IMR-90 (cell line): ENCODE measurements at places on chromosomes 13 and 19. TPM values are rescaled to one million over a fixed set of nuclear protein-coding genes. Genes with fewer than 3 reads are reported as not detected.

- peak within 1 kb of the TSS; percentile 86 for H3K4me3 ChIP-seq
- peak; percentile 92 for DNase-seq
- peak within 1 kb of the TSS; percentile 83 for H3K27ac ChIP-seq
- peaks cover 34% of the 10 kb centered on the region for H3K36me3 ChIP-seq
- H3K4me1 ChIP-seq, result no peaks in the 10 kb centered on the region
These were observed at the start of gene ZNF528 for GRCh38 chr19:52397310-52398080. TSS of gene ZNF528 (plus strand) at chr19:52397849. CDS start at chr19:52402014, 4,165 bp downstream.

GRCh38 chr13:24985896-24986295, 110.0 kb upstream of the PABPC3 start:
- no peaks in the 10 kb centered on the region for H3K4me1 ChIP-seq
- peaks cover 13% of the 10 kb centered on the region for H3K27me3 ChIP-seq
- no peak for DNase-seq
- no peaks in the 10 kb centered on the region for H3K36me3 ChIP-seq

GRCh38 chr13:51237887-51238286, 15.7 kb downstream of the FAM124A start:
- peaks cover 2% of the 10 kb centered on the region; the same call in 1 of the 2 replicates for H3K4me1 ChIP-seq
- H3K27ac ChIP-seq, result no peak overlapping the region
- DNase-seq, result no peak
- H3K36me3 ChIP-seq, result no peaks in the 10 kb centered on the region
- peaks cover 30% of the 10 kb centered on the region for H3K27me3 ChIP-seq

DNA sequence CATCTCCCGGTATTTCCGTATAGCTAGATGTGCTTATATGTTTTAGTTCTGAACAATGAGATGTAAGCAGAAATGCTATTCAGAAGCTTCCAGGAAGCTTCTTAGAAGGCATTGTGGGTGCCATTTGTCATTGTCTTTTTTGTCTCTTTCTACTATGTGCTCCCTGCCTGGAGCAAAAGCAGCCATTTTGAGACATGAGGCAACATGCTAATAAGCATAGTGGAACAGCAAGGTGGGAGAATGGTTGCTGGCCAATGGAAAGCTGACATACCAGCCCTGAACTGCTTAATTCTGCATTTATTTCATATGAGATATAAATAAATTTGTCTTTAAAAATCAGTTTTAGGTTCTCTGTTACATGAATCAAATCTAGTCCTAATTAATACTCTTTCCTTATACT, 299.7 kb downstream of the LMO7 start:
- no peaks in the 10 kb centered on the region for H3K36me3 ChIP-seq
- no peaks in the 10 kb centered on the region for H3K27me3 ChIP-seq
- no peak for DNase-seq
- no peak overlapping the region for H3K4me3 ChIP-seq

DNA sequence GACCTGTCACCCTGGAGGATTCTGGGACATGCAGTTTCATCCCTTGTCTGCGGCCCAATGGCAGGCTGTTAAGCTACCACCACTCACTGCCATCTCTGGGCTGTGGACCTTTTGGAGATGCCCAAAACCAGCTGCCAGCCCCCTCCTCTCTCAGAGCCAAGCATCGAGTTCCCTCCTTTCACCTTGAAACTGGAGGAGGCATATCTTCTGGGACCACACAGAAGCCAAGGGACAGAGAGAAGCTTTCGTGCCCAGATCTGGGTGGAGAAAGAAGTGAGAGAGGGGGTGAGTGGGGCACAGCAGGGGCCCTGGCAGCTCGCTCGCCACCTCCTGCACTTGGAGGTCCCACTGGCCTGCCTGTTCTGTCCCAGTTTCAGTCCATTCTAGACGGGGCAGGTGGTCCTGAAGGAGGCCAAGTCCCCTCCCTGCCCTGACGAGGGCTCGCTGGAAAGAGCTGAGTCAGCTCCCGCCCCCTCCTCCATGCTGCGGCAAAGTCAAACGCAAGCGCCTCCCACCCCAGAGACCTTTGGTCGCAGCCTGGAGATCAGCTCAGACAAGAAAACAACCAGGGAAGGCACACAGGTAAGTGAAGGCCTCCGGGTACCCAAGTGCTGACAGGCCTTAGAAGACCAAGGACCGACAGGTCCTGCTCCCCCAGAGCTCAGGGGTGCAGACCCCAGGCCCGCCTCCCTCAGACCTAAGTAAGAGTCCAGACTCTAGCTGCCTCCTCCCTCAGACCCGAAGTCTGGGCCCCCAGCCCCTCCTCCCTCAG, 3.8 kb downstream of the BCAT2 start:
- no peak overlapping the region for H3K27ac ChIP-seq
- no peaks in the 10 kb centered on the region for H3K27me3 ChIP-seq
- H3K4me1 ChIP-seq, result peaks cover 5% of the 10 kb centered on the region; the same call in 1 of the 2 replicates
- H3K36me3 ChIP-seq, result no peaks in the 10 kb centered on the region; the same call in 1 of the 2 replicates

GRCh38 chr19:32895384-32895783, 25.8 kb upstream of the SLC7A9 start:
- H3K4me1 ChIP-seq, result no peaks in the 10 kb centered on the region
- DNase-seq, result no peak
- no peaks in the 10 kb centered on the region for H3K27me3 ChIP-seq
- peaks cover 6% of the 10 kb centered on the region for H3K36me3 ChIP-seq

- no peaks in the 10 kb centered on the region for H3K27me3 ChIP-seq
- peak overlapping the region; percentile 99 for H3K4me3 ChIP-seq
These were observed 796 bp upstream of the LSM14A start for GRCh38 chr19:34171539-34171876.

GRCh38 chr13:111115061-111115964, at the start of gene ARHGEF7:
TSS of gene ARHGEF7 (plus strand) at chr13:111115310. CDS start at chr13:111115527, 217 bp downstream.
- peak within 1 kb of the TSS; percentile 53 for H3K4me3 ChIP-seq
- H3K36me3 ChIP-seq, result no peaks in the 10 kb centered on the region
- DNase-seq, result no peak
- H3K27ac ChIP-seq, result peak within 1 kb of the TSS; percentile 27; the same call in 1 of the 2 replicates

DNA sequence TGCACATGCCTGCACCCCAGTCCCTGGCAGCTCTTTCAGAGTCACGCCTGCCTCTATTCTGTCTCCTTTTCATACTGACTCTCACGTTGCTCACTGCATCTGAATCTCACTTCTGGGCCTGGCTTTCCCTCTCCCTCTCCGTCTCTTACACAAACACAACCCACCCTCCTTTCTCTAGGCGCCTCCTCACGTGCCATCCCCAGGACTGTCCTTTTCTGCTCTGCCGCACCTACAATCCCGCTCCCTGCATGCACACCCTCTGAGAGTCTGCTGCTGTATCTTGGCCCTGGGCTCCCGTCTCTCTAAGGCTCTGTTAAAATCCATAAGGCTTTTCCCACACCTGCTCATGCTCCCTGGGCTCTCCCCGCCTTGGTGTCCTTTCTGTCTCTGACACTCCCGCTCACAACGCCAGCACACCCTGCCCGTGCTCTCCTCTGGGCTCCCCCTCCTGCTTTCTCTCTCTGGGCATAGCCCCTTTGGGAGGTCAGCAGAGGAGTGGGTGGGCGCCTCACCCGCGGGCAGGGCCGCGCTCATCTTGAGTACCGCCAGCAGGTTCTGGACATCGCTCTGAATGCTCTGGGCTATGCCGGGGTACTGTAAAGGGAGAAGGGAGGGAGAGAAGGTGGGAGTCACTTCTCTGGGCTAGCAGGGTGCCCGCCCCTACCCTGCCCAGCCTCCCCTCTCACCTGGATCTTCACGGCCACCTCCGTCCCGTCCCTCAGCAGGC, 12.7 kb upstream of the NUMBL start:
- H3K36me3 ChIP-seq, result peaks cover 63% of the 10 kb centered on the region
- H3K27ac ChIP-seq, result no peak overlapping the region
- H3K27me3 ChIP-seq, result no peaks in the 10 kb centered on the region
- no peaks in the 10 kb centered on the region for H3K4me1 ChIP-seq
- no peak for DNase-seq

DNA sequence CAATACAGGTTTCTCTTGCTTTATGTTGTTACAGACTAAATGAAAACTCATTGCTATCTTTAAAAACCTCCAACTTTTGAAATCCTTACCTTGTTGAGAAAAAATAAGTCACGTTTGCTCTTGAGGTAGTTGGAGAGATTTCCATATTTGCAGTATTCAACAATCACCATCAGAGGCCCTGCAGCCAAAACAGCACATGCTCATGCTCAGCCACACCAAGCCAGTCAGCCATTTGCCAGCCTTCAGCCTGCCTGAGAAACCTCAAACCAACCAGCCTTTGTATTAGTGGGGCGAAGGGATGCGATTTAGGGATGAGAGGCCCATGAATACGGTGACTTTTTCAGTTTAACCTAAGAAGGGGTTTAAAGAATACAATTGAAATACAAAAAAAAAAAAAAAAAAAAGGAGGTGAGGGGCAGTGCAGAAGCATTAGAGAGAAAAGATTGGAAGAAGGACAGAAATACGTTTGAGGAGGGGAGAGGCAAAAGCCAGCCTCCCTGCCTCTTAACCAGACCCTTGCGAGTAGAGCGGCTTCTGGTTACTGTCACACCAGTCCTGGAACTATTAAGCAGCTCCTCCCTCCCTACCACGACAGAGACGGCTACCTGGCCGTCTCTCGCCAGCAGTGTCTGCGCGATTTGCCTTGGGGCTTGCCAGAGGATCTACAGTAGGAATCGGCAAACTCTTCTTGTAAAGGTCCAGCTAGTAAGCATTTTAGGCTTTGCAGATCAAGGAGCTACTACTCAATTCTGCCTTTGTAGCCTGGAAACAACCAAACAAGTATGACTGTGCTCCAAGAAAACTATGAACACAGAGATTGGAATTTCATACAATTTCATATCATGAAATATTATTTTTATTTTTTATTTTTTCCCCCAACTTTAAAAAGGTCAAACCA, 167.3 kb downstream of the FLT1 start:
- H3K27me3 ChIP-seq, result no peaks in the 10 kb centered on the region
- no peaks in the 10 kb centered on the region for H3K36me3 ChIP-seq
- DNase-seq, result peak; percentile 50

- H3K27ac ChIP-seq, result no peak overlapping the region
- peaks cover 3% of the 10 kb centered on the region; the same call in 1 of the 2 replicates for H3K4me1 ChIP-seq
- DNase-seq, result no peak
- no peaks in the 10 kb centered on the region for H3K27me3 ChIP-seq
These were observed 89.1 kb downstream of the WASF3 start for GRCh38 chr13:26646603-26647002.

DNA sequence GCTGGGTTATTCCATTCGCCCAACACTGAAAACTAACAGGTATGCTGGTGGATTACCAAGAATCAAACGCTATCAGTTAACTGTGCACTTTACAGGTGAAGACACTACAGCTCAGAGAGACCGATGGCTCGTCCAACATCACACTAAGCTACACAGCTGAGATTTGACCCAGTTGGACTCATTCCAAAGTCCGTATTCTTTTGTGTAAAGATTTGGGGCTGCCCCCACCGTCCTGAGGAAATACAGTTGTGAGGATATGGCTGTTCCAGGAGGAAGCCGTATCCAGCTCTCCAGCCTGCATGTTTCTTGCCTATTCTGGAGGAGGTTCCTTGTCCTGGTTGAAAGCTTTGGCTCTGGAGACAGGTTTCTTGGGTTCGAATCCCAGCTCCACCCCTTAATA, 4.2 kb downstream of the ZSCAN5A start:
- H3K36me3 ChIP-seq, result peaks cover 3% of the 10 kb centered on the region; the same call in 1 of the 2 replicates
- no peaks in the 10 kb centered on the region; the same call in 1 of the 2 replicates for H3K4me1 ChIP-seq
- H3K27me3 ChIP-seq, result no peaks in the 10 kb centered on the region
- H3K27ac ChIP-seq, result no peak overlapping the region
- no peak overlapping the region for H3K4me3 ChIP-seq

- H3K4me3 ChIP-seq, result no peak overlapping the region
- no peaks in the 10 kb centered on the region for H3K36me3 ChIP-seq
- no peaks in the 10 kb centered on the region for H3K4me1 ChIP-seq
- no peaks in the 10 kb centered on the region for H3K27me3 ChIP-seq
- no peak for DNase-seq
These were observed 225.1 kb downstream of the HS6ST3 start for GRCh38 chr13:96314974-96315373.

- H3K4me1 ChIP-seq, result no peaks in the 10 kb centered on the region
- H3K27ac ChIP-seq, result no peak overlapping the region
- DNase-seq, result no peak
- H3K36me3 ChIP-seq, result no peaks in the 10 kb centered on the region
- H3K4me3 ChIP-seq, result no peak overlapping the region
These were observed 29.3 kb downstream of the CCL25 start for GRCh38 chr19:8081569-8082550.

DNA sequence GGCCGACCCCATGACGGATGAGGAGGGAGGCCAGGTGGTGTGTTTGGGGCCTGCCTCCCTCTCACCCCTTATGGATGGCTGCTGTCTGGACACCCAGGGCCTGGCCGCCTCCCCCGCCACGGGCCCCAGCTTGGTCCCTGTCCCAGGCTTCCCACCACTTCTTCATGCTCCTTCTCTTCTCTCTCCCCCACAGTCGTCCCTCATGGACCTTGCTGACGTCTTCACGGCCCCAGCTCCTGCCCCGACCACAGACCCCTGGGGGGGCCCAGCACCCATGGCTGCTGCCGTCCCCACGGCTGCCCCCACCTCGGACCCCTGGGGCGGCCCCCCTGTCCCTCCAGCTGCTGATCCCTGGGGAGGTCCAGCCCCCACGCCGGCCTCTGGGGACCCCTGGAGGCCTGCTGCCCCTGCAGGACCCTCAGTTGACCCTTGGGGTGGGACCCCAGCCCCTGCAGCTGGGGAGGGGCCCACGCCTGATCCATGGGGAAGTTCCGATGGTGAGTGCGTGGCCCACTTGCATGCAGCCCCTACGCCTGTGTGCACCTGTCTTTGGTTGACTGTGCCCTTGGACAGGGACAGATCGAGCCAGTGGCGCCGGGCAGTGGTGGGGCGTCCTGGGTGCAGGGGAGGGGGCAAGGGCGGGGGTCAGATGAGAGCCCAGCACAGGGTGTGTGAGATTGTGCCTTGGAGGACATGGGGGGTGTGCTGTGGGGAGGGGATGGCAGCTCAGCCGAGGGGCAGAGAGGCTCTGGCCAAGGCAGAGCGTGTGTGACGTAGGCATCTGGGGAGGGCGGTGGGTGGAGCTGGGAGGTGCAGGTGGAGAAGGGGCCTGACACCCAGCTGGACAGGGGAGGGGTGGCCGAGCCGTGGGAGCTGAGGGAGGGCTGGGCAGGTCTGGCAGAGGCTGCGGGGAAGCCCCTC, 16.8 kb downstream of the EPN1 start:
- no peaks in the 10 kb centered on the region for H3K4me1 ChIP-seq
- DNase-seq, result no peak
- H3K27me3 ChIP-seq, result no peaks in the 10 kb centered on the region
- H3K36me3 ChIP-seq, result peaks cover 69% of the 10 kb centered on the region

- H3K36me3 ChIP-seq, result peaks cover 12% of the 10 kb centered on the region
- no peak overlapping the region for H3K4me3 ChIP-seq
- DNase-seq, result no peak
These were observed 35.8 kb downstream of the ZNF420 start for GRCh38 chr19:37114001-37114400.

- peaks cover 2% of the 10 kb centered on the region; the same call in 1 of the 2 replicates for H3K36me3 ChIP-seq
- peaks cover 2% of the 10 kb centered on the region; the same call in 1 of the 2 replicates for H3K4me1 ChIP-seq
- DNase-seq, result no peak
- no peak overlapping the region for H3K27ac ChIP-seq
- H3K27me3 ChIP-seq, result no peaks in the 10 kb centered on the region
- H3K4me3 ChIP-seq, result no peak overlapping the region
These were observed 35.8 kb upstream of the OLFM2 start for GRCh38 chr19:9972103-9972502.

SIGLEC5 gene
- total RNA-seq, result not detected in 2 replicates

CYP4F2 gene
- total RNA-seq, result not detected in 2 replicates

NKPD1 gene
- total RNA-seq, result under 0.01 TPM in 2 replicates

ZNF486 gene
- total RNA-seq, result 4.1 and 6.9 TPM in 2 replicates

HSD17B14 gene
- total RNA-seq, result 0.54 and 0.56 TPM in 2 replicates

MFSD12 gene
- 20.4 and 25.0 TPM in 2 replicates for total RNA-seq

VAV1 gene
- not detected in 2 replicates for total RNA-seq

SIGLECL1 gene
- not detected in 2 replicates for total RNA-seq

C19orf67 gene
- not detected in 2 replicates for total RNA-seq

MCEMP1 gene
- total RNA-seq, result not detected in 2 replicates

CASP14 gene
- not detected in 2 replicates for total RNA-seq

CILP2 gene
- total RNA-seq, result 0.18 and 0.28 TPM in 2 replicates

ZNF865 gene
- total RNA-seq, result under 0.01 TPM in 2 replicates

PBX4 gene
- 0.90 and 1.4 TPM in 2 replicates for total RNA-seq
